GM13977 (cell line): ENCODE measurements at places on chromosomes 12 and 14.

DNA sequence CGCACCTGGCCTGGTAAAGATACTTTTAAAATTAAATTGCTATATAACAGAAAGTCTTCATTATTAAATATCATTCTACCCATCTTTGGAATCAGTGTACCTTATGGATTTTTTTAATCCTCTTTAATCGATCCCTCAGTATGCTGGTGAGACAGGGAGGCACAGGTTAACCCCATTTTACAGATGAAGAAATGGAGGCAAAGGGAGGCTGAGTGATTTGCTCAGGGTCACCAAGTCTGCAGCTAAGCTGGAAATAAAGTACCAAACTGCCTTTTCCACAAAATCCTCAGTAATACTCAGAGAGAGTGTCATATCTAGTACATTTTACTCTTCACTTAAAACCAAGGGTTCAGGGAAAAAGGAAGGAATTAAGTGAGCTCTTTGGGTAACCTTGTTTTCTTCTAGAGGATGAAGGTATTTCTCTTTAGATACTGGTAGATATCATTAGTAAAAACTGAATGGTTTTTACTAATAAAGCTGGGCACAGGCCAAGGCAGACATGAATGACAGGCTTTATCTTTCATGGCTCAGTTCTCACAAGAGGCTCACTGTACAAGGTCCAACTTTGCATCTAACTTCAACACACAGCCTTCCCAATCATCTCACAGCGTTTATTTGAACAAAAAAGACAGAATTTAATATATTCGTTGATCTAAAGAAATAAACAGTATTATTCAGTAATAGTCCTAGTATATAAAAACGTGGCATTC, 35.3 kb upstream of the TTC7B start:
- no peak for DNase-seq

- peak; percentile 55 for DNase-seq
Observed at GRCh38 chr12:104733717-104734175, 224.3 kb downstream of the SLC41A2 start.

- no peak for DNase-seq
Observed at GRCh38 chr12:92467886-92468285, 234.9 kb upstream of the PLEKHG7 start.

GRCh38 chr14:95375539-95376109, 55.9 kb upstream of the CLMN start:
- no peak for DNase-seq

DNA sequence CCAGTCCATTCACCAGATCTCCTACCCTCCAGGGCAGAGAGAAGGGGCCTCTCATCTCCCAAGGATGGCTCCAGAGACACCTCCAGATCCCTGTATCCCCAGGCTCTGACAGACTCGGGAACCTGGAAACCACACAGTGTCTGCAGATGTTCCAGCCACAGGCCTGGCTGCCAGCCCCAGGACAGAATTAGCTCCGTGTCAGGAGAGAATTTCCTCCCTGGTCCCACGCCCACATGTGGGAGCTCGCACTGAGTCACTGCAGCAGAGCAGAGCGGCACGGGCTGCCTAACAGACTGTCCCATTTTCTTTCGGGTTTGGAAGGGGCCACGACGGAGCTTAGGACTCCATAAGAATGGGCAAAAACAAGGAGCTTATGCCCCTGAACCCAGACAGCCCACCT, 33.6 kb downstream of the CMKLR1 start:
- no peak for DNase-seq

- no peak for DNase-seq
Observed at GRCh38 chr12:80821513-80822000, 104.8 kb downstream of the MYF5 start.

DNA sequence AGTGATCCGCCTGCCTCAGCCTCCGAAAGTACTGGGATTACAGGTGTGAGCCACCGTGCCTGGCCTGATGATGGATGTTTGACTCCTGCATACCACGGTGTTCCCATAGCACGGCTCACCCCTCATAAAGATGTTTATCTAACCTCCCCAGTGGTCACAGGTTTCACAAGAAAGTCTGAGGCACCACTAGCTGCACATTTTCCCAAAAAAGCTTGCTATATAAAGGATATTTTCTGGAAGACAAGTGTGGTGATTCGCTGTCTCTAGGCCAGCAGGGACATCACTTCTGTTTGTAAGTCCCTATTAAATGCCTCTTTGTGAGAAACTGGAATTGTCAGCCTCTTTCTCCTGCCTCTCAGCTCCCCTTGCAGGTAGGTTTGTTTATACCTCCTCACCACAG, 18.3 kb downstream of the PLEK2 start:
- DNase-seq = no peak

GRCh38 chr12:57171668-57172067, 24.2 kb upstream of the LRP1-AS start:
- no peak for DNase-seq

- DNase-seq = no peak
Observed at GRCh38 chr14:98960617-98961013, 311.4 kb downstream of the BCL11B start.

GRCh38 chr12:109775172-109775881, 57.9 kb downstream of the TRPV4 start:
- DNase-seq = peak; percentile 82

DNA sequence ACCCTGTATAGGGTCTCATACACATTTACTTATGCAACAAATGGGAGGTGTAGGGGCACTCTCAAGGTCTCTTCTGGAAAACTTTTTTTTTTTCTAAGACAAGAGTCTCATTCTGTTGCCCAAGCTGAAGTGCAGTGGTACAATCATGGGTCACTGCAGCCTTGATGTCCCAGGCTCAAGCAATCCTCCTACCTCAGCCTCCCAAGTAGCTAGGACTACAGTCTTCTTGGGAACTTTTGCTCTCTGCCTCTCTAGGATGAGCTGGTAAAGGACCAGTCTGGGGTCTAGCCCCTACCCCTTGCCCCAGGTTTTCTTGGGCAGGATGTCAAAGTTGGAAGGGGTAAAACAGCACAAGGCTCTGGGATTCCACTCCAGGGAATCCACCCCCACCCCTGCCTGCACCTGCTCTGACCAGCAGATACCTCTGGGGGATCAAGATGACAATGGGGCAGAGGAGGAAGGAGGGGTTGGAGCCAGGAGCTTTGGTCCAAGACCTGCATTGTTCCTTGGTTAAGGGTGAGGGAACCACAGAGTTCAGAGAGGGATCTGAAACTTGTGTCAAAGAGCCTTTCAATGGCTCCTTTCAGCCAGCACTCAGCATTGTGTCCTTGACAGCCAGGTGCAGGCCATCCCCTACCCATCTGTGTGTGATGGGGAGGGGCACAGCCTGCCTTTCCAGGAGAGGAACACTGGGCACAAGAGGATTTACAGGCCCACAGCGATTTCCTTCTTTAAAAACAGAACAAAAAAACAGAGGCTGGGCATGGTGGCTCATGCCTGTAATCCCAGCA, 12.2 kb downstream of the CTDSP2 start:
- DNase-seq = no peak

DNA sequence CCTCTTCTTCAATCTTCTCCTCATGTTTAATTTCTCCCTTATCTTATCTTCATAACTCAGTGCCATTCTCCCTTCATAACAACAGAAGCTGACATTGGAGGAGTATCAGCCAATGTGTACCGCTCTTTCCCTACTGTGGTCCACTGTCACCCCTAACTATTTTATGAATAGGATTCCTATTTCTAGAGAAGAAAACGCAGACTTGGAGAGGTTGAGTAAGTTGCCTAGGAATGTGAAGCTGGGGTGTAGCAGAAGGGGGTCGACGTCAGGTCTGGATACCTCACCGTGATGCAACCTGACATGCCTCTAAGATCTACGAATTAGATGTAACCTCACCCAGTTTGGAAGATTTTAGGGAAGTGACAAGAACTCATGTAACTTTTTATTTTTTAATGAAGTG, 17.1 kb downstream of the LMO3 start:
- DNase-seq = no peak

DNA sequence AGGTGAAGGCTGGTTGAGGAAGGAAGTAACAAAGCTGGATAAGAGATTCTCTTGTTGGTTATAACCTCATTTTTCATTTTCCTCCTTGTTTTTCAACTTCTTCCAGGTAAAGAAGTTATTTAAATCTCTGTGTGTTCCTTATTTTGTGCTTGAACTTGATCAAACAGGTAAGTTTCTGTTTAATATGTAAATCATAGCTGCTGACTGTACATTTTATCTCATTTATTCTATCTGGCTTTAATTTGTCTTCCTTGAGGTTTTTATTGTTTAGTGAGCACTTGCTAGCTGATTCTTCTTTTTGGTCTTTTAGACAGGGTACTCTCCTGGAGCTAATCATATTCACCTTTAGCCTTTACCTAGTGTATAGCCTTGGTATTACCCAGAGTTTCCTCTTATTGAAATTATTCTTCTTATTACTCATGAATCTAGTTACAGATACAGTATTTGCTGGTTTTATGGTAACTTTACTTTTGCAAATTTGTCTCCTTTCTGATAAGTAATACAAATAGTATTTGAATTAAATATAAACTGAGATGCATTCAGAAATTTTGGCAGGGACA, 42.4 kb downstream of the TXNRD1 start:
- DNase-seq = no peak

GRCh38 chr14:52267501-52268278, at the start of gene PTGDR:
Gene PTGDR (plus strand): TSS chr14:52267698. CDS start chr14:52267815, 117 bp downstream.
- no peak for DNase-seq

DNA sequence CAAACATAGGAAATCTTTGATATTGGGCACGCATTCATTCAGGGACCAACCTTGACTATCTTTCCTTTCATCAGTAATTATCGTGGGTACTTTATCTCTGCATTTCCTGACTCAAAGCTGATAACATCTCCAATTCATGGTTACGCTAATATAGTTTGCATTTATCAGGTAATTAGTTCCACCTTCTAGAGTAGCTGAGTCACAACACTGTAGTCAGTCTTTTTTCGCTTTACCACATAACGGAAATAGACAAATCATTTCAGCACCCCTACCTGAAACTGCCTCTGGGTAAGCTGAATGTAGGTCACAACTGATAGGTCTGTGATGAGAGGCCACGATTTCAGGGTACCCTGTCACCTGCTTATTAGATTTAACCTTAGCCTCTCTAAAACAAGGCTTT, 36.7 kb upstream of the IL22 start:
- DNase-seq = peak; percentile 13

DNA sequence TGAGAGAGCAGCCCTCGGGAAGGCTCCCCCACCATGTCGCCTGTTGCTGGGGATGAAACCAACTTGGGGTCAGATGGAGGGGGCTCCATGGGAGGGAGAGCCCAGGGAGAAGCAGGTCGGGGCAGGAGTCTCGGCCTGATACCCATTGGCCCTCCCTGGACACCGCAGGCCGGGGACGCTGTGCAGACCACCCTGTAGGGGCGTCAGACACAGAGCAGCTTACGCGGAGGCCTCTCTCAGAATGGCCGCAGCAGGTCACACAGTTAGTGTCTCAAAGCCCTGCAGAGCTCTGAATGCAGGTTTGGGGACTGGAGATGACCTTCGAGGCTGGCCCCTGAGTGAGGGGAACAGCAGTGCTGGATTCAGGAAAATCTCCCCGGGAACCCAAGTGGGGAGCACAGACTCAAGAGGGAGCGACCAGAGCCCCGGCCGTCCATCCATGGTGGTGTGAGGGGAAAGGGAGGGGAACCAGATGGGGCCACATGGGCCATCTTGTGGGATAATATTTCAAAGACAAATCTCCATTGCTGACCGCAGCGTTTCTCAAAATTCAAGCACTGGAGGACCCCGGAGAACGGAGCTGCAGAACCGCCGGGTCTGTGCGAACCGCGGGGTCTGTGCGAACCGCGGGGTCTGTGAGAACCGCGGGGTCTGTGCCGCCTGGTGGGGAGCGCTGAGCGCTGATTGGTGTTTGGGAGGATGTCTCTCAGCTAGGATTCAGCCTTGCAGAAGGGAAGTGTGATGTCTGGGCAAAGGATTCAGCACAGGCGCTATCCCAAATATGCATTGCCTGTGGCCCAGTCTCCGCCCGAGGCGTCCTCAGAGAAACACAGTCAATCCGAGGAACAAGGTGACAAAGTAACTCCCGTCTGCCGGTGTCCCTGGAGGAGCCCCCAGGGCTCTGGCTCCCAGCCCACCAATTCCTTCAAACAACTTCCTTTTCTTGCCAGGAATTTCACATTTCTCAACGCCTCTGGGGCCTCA, 324.4 kb upstream of the RTL1 start:
- no peak for DNase-seq

DNA sequence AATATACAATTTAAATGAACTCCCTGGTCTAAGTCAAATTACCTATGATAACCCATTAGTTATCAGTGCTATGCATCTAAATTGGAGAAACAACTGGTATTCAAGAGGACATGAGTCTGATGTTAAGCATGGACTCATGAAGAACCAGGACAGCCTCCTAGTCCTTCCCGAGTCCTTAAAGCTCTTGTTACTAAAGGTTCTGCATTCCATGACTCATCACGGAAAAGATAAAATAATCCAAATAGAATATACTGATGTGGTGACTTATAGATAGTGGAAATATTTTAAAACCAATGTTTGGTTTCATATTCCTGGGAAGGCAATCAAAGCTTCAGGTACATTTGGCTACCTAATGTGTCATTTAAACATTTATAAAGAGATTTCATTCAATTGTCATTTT, 117.2 kb upstream of the PMCH start:
- DNase-seq = no peak

- no peak for DNase-seq
Observed at GRCh38 chr14:55336162-55336561, 64.9 kb downstream of the FBXO34 start.

DNA sequence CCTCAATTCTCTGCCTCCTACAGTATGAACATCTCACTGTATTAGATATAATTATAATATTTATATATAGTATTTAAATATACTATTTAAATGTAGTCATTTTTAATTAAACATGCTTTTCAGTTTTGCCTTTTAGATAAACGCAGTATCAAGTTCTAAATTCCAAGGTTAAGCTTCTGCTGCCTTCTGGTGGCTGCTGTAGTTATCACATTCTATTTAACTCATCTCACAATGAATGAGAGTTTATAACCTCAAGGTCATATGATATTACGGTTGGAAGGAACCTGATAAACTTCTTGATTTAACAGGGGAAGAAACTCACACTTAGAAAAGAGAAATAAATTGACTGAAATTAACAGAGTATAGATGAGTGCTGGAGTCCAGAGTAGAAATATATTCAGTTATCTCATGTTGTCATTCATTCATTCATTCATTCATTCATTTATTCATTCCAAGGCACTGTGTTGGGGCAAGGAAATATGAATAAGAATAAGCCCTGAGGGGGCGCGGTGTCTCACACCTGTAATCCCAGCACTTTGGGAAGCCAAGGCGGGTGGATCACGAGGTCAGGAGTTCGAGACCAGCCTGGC, 31.9 kb downstream of the GUCY2C start:
- peak; percentile 38 for DNase-seq

DNA sequence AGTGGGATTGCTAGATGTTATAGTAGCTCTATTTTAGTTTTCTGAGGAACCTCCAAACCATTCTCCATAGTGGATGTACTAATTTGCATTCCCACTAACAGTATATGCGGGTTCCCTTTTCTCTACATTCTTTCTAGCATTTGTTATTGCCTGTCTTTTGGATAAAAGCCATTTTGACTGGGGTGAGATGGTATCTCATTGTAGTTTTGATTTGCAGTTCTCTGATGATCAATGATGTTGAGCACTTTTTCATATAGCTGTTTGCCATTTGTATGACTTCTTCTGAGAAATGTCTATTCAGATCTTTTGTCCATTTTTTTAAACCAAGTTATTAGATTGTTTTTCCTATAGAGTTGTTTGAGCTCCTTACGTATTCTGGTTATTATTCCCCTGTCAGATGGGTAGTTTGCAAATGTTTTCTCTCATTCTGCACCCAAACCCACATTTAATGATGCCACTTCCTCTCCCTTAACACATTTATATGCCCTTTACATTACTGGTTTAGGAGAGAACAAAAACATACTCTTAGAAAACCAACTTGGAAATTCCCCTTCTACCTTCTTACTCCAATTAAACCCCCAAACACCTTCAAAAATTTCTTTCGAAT, 48.2 kb downstream of the NELL2 start:
- DNase-seq = no peak

- no peak for DNase-seq
Observed at GRCh38 chr14:57051633-57052032, 217.1 kb downstream of the EXOC5 start.
